ENCODE measurements at places on chromosomes 16 and 17. TPM values are rescaled to one million over a fixed set of nuclear protein-coding genes. Genes with fewer than 3 reads are reported as not detected.
A peak's percentile ranks its signal among the peaks of the same experiment; 100 is the strongest.

- DNase-seq = no peak
- H3K36me3 ChIP-seq = no peaks in the 10 kb centered on the region
- H3K27me3 ChIP-seq = no peaks in the 10 kb centered on the region
- H3K4me3 ChIP-seq = no peak overlapping the region
- H3K27ac ChIP-seq = no peak overlapping the region
These were observed 196.6 kb downstream of the RBFOX3 start for GRCh38 chr17:79414063-79414792.

DNA sequence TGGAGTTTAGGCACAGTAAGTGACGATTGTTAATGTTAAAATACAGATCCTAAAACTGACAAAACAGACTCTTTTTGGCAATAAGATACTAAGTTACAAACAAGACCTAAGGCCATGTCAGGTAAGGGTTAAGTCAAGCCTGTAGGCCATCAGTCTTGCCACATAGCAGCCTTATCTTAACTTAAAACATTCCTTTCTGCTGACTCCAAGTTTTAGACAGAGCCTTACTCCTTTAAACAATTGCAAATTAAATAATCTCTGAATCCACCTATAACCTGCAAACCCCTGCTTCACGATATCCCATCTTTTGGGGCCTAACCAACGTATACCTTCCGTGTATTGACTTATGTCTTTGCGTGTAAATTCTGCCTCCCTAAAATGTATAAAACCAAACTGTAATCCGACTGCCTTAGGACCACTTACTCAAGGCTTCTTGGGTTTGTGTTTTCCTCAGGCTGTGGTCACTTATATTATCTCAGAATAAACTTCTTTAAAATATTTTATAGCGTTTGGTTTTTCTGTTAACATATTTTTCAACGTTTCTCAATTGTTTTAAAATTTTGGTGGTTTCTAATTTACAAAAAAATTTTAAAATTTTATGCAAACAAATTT, 64.4 kb downstream of the EFCAB5 start:
- no peaks in the 10 kb centered on the region for H3K36me3 ChIP-seq
- no peaks in the 10 kb centered on the region for H3K27me3 ChIP-seq
- no peak for DNase-seq
- no peak overlapping the region for H3K27ac ChIP-seq

DNA sequence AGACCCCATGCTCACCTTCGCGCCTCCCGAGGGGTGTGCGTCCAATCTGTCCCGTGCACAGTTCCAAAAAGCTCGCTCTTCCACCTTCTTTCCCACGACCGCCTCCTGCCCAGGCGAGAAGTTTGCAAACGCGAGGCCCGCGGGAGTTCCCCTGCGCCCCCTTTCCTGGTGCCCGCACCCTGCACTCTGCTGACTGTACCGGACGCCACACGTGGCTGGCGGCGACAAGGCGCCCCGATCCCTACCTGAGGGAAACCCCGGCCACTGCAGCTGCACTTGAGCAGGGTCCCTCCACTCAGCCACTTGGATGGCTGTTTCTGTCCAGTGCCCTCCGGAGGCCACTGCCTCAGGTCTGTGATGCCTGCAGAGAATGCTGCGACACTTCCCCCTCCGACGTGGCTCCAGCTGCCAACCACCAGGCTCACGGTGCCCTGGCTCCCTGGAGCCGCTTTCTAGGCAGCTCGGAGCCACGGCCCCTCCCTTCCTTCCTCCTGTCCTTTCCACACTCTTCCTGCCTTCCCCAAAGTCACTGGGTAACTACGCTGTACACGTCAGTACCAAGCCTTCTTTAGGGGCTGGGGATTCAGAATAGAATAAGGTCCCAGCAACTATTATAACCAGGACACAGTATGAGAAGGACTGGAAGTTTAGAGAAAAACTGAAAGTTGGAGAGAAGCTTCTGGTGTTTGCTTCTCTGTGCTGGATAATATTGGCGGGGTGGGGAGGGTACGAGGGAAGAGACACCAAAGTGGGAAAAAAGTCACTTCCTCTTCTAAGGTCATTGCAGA, at the start of gene MLKL:
Gene MLKL, minus strand, starts transcription at position 425 of the 788 bp plus-strand sequence. CDS start 5,105 bp downstream, outside the sequence.
- peak; percentile 72 for DNase-seq
- H3K36me3 ChIP-seq = no peaks in the 10 kb centered on the region
- H3K27me3 ChIP-seq = peaks cover 3% of the 10 kb centered on the region
- peak within 1 kb of the TSS; percentile 53 for H3K27ac ChIP-seq
- peak within 1 kb of the TSS; percentile 74 for H3K4me3 ChIP-seq
- no peaks in the 10 kb centered on the region for H3K4me1 ChIP-seq

- no peaks in the 10 kb centered on the region for H3K27me3 ChIP-seq
- H3K4me1 ChIP-seq = peaks cover 15% of the 10 kb centered on the region
- DNase-seq = peak; percentile 48
These were observed at the start of gene MC1R for GRCh38 chr16:89918453-89919347. Gene MC1R (plus strand): TSS chr16:89918862. CDS start chr16:89919259, 397 bp downstream.

GRCh38 chr16:71367241-71367976, 8.9 kb downstream of the CALB2 start:
- no peak overlapping the region for H3K27ac ChIP-seq
- no peaks in the 10 kb centered on the region for H3K4me1 ChIP-seq
- DNase-seq = peak; percentile 27

DNA sequence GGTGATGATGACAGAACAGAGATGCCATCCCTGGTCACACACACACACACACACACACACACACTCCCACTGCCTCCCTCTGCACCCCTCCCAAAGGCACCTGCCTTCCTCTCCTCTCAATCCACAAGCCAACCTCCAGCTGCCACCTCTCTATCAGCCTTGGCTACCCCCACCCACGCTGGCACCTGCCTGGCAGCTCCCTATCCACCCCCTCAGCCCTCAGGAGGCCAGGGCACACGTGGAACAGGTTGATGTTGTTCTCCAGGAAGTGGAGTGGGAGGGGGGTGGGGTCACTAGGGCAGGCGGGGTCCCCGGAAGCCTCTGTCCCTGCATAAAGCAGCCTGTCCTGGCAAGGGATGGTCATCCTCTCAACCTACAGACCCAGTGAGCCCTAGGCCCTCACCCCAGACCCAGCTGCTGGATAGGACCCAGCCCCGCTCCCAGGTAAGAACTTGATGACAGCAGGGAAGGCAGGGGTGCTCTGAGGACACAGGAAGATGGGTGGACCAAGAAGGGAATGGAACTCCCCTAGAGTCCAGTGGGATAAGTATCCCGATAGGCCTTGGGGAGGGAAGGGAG, at the start of gene GSDMA:
Gene GSDMA, plus strand, starts transcription at position 363 of the 579 bp plus-strand sequence. CDS start 2,684 bp downstream, outside the sequence.
- H3K27me3 ChIP-seq = no peaks in the 10 kb centered on the region
- H3K4me1 ChIP-seq = no peaks in the 10 kb centered on the region
- no peak within 1 kb of the TSS for H3K27ac ChIP-seq
- H3K36me3 ChIP-seq = no peaks in the 10 kb centered on the region
- H3K4me3 ChIP-seq = no peak within 1 kb of the TSS

Gene EPOP
- 1.2 TPM for total RNA-seq

Gene SCN4A
- 129 TPM for total RNA-seq

GRCh38 chr17:3828151-3828851, 17.7 kb downstream of the NCBP3 start:
- H3K27me3 ChIP-seq = no peaks in the 10 kb centered on the region
- H3K4me1 ChIP-seq = peaks cover 22% of the 10 kb centered on the region
- H3K36me3 ChIP-seq = peaks cover 65% of the 10 kb centered on the region

Gene TMEM235
- total RNA-seq = not detected

GRCh38 chr17:39660011-39660360, 5.2 kb upstream of the TCAP start:
- H3K36me3 ChIP-seq = no peaks in the 10 kb centered on the region
- peak overlapping the region; percentile 11 for H3K4me3 ChIP-seq
- peak overlapping the region; percentile 96 for H3K27ac ChIP-seq

- H3K36me3 ChIP-seq = no peaks in the 10 kb centered on the region
- H3K4me1 ChIP-seq = no peaks in the 10 kb centered on the region
- no peaks in the 10 kb centered on the region for H3K27me3 ChIP-seq
- no peak overlapping the region for H3K4me3 ChIP-seq
These were observed 18.5 kb downstream of the NPRL3 start for GRCh38 chr16:119835-120491.

- H3K36me3 ChIP-seq = peaks cover 8% of the 10 kb centered on the region
- H3K27ac ChIP-seq = no peak overlapping the region
- no peaks in the 10 kb centered on the region for H3K27me3 ChIP-seq
- DNase-seq = no peak
- no peak overlapping the region for H3K4me3 ChIP-seq
These were observed 72.8 kb downstream of the GOSR1 start for GRCh38 chr17:30549864-30550511.

- peaks cover 15% of the 10 kb centered on the region for H3K4me1 ChIP-seq
- no peaks in the 10 kb centered on the region for H3K27me3 ChIP-seq
- H3K36me3 ChIP-seq = peaks cover 7% of the 10 kb centered on the region
- peak overlapping the region; percentile 67 for H3K4me3 ChIP-seq
These were observed 29.7 kb downstream of the DCAKD start for GRCh38 chr17:45021607-45022287.

Gene SDK2
- total RNA-seq = 0.23 TPM

DNA sequence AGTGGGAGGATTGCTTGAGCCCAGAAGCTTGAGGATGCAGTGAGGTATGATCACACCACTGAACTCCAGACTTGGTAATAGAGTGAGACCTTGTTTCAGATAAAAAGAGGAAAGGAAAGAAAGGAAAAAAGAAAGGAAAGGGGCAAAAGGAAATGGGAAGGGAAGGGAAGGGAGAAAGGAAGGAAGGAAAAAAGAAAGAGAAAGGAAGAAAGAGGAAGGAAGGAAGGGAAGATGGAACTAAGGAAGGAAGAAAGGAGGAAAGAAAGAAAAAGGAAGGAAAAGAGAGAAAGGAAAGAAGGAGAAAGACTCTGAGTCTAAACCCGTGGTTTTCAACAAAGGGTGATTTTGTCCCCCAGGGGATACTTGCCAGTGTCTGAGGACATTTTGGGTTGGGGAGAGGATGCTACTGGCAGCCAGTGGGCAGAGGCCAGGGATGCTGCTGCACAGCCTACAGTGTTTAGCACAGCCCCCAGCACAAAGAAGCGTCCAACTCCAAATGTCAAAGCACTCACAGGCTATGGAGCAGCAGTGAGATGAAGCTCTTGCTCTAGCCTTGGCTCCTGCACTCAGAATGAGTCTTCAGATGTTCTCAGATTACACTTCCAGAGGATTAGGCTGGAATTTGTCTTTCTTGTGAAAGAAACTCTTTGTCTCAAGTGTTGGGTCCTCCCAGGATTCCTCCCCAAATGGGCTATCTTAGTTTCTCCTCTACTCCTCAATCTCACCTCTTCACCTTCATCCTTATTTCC, 64.2 kb downstream of the BMERB1 start:
- no peak overlapping the region for H3K27ac ChIP-seq
- H3K27me3 ChIP-seq = no peaks in the 10 kb centered on the region
- H3K4me3 ChIP-seq = no peak overlapping the region
- H3K36me3 ChIP-seq = no peaks in the 10 kb centered on the region

- no peak overlapping the region for H3K27ac ChIP-seq
- H3K4me3 ChIP-seq = no peak overlapping the region
- H3K36me3 ChIP-seq = no peaks in the 10 kb centered on the region
- peaks cover 3% of the 10 kb centered on the region for H3K27me3 ChIP-seq
- H3K4me1 ChIP-seq = no peaks in the 10 kb centered on the region
- DNase-seq = no peak
These were observed 21.1 kb downstream of the CACNG4 start for GRCh38 chr17:66985338-66986237.

Gene MKS1
- total RNA-seq = 5.7 TPM

DNA sequence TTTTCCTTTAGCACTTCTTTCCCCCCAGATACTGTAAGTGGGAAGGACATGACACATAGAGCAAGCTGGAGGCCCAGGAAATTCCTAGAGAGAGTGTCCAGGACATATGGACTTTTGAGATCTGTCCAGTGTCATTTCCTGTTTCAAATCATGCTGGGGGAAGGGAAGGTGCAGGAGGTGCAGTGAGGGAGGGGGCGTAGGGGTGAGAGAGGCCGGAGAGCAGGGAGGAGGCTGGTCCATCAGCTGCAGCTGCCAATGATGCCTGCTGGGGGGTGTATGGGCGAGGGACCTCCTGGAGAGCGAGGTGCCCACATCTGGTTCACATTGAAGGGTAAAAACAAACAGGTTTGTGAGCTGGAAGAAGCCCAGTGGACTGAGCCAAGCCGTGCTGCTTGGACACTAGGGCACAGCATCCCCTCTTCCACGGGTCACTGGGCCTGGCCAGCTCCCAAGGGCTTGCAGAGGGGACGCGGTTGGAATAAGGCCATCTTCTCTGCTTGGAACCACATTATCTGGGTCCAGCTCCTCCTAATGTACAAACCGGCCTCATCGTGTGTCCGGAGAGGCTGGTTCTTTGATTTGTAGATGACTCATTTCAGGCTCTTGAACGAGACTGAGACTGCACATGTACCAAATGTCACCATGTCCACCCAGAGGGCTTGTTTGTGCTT, 70.4 kb upstream of the SMURF2 start:
- no peaks in the 10 kb centered on the region for H3K36me3 ChIP-seq
- no peak overlapping the region for H3K27ac ChIP-seq
- no peaks in the 10 kb centered on the region for H3K4me1 ChIP-seq

GRCh38 chr16:15051387-15051951, 4.4 kb downstream of the NTAN1 start:
- no peaks in the 10 kb centered on the region for H3K36me3 ChIP-seq
- DNase-seq = no peak
- no peak overlapping the region for H3K4me3 ChIP-seq
- H3K27me3 ChIP-seq = no peaks in the 10 kb centered on the region
- no peak overlapping the region for H3K27ac ChIP-seq

- H3K4me1 ChIP-seq = peaks cover 96% of the 10 kb centered on the region
- H3K27me3 ChIP-seq = no peaks in the 10 kb centered on the region
- DNase-seq = no peak
- no peak overlapping the region for H3K4me3 ChIP-seq
- H3K27ac ChIP-seq = peak overlapping the region; percentile 92
These were observed 46.0 kb downstream of the YPEL2 start for GRCh38 chr17:59377410-59377809.

DNA sequence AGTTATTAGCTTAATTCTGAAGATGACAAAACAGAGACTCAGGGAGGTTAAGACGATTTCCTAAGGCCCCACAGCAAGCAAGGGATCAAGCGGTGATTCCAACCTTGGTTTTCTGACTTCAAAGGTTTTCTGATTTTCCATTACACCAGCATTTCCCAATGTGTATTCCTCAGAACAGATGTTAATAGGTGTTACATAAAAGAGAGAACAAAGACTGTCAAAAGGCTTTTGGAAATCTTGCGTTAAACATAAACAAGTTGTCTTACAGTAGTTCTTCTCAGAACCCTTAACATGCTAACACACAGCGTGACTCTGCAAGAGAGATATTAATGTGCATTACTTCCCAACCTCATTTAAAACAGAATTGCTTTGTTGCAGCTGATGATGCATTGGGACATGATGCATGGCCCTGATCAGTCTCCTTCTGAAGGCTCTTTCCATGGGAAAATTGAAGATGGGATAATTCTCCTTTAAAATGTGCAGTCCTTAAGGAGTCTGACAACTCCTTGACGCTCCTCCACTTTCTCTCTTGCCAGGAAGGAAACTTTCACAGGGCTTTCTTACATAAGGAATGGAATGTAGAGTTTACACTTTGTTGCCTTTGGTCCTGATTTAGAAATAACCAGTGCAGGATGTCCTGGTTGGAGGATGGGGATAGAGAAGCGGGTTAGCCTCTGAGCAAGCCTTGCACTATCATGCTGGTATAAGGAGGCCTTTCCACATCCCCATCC, 21.5 kb upstream of the MMD start:
- no peak overlapping the region for H3K27ac ChIP-seq
- H3K4me3 ChIP-seq = no peak overlapping the region
- no peaks in the 10 kb centered on the region for H3K36me3 ChIP-seq
- peaks cover 3% of the 10 kb centered on the region for H3K4me1 ChIP-seq

Gene BCAR1
- 108 TPM for total RNA-seq

- no peak for DNase-seq
- no peak overlapping the region for H3K4me3 ChIP-seq
- H3K36me3 ChIP-seq = no peaks in the 10 kb centered on the region
These were observed 79.3 kb downstream of the ABCC12 start for GRCh38 chr16:48076455-48077012.

Measured in psoas muscle (tissue), 8 donors.